ENCODE measurements at places on chromosomes 3 and 15.

- peak; percentile 86 for DNase-seq
These were observed 40.1 kb downstream of the ANAPC13 start for GRCh38 chr3:134445636-134446035.

DNA sequence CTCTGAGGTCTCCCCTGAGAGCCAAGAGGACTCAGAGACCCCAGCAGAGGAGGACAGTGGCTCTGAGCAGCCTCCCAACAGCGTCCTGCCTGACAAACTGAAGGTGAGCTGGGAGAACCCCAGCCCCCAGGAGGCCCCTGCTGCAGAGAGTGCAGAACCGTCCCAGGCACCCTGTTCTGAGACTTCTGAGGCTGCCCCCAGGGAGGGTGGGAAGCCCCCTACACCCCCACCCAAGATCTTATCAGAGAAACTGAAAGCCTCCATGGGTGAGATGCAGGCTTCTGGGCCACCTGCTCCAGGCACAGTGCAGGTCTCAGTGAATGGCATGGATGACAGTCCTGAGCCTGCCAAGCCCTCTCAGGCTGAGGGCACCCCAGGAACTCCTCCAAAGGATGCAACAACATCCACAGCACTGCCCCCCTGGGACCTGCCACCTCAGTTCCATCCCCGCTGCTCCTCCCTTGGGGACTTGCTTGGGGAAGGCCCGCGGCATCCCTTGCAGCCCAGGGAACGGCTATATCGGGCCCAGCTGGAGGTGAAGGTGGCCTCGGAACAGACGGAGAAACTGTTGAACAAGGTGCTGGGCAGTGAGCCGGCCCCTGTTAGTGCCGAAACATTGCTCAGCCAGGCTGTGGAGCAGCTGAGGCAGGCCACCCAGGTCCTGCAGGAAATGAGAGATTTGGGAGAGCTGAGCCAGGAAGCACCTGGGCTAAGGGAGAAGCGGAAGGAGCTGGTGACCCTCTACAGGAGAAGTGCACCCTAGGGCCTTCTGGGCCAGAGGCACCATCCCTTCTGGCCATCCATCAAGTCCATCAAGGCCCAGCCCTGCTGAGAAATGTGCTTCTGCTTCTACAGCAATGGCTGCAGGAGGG lies 23.6 kb downstream of the PLEKHO2 start:
- no peak for DNase-seq

DNA sequence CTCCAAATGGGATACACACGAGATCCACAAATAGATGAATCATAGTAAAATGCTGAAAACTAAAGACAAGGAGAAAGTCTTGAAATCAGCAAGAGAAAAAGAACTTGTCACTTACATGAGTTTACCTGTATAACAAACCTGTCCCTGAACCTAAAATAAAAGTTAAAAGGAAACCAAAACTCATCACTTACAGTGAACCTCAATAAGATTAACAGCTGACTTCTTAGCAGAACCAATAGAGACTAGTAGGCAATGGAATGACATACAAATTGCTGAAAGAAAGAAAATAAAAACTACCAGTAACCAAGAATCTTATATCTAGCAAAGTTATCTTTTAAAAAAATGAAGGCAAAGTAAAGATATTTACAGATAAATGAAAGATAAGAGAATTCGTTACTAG lies 27.4 kb downstream of the SEC22A start:
- peak; percentile 4 for DNase-seq

DNA sequence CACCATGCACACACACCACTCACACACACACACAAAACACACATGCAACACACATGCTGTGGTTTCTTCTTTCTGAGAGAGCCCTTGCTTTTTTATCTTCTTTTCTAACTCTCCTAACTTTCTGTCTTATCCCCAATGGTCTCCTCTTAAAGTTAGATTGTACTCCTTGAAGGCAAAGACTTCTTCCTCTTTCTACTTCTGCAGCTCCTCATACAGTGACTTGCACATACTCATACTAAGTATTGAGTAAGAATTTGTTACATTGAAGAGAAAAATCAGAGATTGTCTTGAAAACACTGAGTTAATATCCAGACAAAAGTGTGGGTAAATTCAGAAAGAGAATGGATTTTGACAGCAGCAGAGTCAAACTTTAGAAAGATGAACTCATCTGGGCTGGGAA lies 64.4 kb downstream of the GTPBP8 start:
- no peak for DNase-seq

- no peak for DNase-seq
These were observed 74.2 kb downstream of the ANKRD28 start for GRCh38 chr3:15723624-15723884.

- no peak for DNase-seq
These were observed 29.2 kb upstream of the SFMBT1 start for GRCh38 chr3:53074761-53075742.

DNA sequence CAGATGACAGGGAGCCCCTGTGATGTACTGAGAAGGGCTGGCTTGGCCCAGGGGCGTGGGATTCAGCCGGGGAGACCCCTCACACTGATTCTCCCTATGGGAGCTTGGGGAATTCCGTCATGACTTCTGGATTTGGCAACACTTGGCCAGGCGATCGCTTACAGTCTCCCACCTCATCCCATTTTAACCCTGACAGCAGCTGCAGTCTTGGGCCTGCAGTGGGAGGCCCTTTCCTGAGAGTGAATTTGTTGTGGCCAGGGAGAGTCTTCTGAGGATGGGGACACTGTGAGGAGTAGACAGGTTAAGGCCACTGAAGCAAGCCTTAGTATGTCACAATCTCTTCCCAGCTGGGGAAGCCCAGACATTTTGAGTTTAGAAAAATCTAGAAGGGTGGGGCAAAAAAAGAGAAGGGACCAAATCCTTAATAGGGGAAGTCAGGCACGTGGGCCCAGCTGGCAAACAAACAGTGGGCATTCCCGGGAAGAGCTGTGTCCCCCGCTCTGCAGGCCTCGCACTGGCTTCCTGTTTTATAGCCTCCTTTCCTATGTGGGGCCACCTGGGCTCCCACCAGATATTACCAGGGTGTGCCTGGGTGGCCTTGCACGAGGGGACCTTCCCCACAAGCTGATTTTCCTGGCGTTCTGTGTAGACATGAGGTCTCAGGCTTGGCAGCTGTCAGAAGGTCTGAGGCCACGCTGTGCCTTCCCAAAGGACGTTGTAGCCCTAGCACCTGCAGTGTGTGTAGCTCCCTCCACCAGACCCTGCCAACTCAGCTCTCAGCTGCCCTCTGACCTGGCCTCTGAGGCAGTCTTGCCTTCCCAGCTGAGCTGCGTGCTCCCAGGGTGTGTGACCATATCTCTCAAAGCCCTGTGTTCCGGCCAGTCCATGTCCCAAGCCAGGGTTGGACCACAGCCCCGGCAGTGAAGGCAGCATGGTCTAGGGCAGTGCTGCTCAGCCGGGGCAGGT lies 64.5 kb downstream of the FEM1B start:
- DNase-seq = peak; percentile 76

DNA sequence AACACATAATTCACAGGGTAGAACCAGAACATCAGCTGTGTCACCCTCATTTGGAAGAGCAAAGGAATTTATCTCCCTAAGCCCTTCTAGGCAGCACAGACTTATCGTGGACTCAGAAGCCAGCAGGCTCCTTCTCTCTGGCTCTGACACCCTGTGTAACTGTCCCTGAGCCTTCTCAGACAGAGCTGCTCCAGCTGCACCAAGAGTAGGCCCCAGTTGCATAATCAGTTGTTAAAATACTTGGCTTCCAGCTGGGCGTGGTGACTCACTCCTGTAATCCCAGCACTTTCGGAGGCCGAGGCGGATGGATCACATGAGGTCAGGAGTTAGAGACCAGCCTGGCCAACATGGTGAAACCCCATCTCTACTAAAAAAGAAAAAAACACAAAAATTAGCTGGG lies 49.4 kb upstream of the ACVR2B start:
- DNase-seq = peak; percentile 75

DNA sequence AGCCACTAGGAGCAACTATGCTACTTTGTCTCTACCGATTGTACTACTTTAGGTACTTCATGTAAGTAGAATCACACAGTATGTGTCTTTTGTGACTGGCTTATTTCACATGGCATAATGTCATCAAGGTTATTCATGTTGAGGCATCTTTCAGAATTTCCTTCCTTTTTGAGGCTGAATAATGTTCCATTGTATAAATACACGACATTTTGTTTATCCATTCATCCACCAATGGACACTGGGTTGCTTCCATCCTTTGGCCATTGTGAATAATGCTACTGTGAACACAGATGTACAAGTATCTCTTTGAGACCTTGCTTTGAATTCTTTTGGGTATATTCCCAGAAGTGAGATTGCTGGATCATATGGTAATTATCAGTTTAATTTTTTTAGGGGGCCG lies 29.2 kb downstream of the MYO5A start:
- no peak for DNase-seq

- no peak for DNase-seq
These were observed 33.4 kb upstream of the CTDSPL2 start for GRCh38 chr15:44394062-44394461.

DNA sequence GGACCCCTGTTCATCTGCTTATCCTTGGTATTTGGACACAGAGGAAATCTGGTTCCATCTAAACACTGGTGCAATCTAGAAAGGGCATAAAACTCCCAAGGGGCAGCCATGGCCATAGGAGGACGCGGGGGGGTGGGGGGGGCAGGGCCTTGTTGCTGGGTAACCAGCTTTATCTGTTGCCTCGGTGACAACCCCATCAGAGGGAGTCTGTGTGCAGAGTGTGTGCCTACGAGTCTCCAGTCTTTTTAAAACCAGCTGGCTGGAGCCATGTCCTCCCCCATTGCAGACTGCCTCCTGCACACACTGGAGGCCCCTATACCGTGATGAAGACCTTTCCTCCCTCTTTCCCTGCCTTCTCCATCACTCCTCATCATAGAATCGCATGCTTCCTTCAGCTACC lies 26.4 kb upstream of the CORO2B start:
- DNase-seq = no peak

- no peak for DNase-seq
These were observed 1163.7 kb downstream of the SI start for GRCh38 chr3:163914567-163914966.

DNA sequence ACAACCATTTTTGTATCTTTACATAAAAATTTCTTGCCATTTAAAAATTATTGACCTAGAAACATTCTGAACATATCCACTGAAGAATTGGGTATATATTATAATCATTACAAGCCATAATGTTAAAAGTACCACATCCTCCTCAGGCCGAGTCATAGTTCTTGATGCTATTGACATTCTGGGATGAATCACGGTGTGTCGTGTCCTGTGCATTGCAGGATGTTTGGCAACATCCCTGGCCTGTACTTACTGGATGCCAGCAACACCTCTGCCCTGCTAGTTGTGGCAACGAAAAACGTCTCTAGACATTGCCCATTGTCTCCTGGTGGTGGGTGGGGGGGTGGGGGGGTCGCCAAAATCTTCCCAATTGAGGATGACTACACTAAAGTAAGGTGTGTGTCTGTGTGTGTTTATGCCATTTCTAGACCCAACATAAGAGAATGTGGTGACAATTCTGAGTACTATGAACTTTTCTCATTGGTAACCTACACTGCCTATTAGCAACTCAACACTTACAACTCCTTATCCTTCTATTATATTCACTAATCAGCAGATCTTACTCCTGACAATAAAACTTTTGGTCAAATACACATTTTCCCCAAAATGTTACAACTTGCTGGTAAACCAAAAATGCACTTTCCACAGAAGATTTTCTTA lies 471.6 kb downstream of the FOXP1 start:
- DNase-seq = peak; percentile 91

- DNase-seq = no peak
These were observed 150.5 kb downstream of the WDR76 start for GRCh38 chr15:43977072-43977884.

- DNase-seq = peak; percentile 44
These were observed 57.3 kb upstream of the UBE2Q2 start for GRCh38 chr15:75785771-75786574.

GRCh38 chr3:157447026-157447694 lies 10.5 kb downstream of the PTX3 start:
- peak; percentile 48 for DNase-seq

- peak; percentile 29 for DNase-seq
These were observed 256.4 kb upstream of the TGFBR2 start for GRCh38 chr3:30350011-30350410.

DNA sequence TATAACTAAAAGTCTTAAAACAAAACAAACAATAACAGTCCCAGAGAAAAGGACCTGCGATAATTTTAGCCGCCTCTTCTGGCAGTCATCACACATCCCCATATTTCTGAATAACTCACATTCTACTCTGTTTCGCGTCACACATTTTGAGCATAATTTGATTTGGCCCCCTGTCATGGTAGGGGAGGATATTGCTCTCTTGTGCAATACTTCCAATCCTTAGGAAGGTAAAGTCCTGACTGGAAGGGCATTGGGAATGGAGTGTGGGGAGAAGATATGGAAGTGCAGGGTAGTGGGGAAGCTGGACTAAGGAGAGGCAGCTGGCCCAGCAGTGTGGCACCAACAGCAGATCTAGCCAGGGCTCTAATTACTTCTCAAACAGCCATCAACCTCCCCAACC lies 11.3 kb upstream of the FSIP1 start:
- no peak for DNase-seq

GRCh38 chr15:52925130-52925529 lies 135.0 kb upstream of the ONECUT1 start:
- no peak for DNase-seq

GRCh38 chr3:41131224-41131623 lies 68.1 kb upstream of the CTNNB1 start:
- DNase-seq = no peak

- DNase-seq = peak; percentile 17
These were observed 63.3 kb downstream of the RAD18 start for GRCh38 chr3:8899876-8900460.

DNA sequence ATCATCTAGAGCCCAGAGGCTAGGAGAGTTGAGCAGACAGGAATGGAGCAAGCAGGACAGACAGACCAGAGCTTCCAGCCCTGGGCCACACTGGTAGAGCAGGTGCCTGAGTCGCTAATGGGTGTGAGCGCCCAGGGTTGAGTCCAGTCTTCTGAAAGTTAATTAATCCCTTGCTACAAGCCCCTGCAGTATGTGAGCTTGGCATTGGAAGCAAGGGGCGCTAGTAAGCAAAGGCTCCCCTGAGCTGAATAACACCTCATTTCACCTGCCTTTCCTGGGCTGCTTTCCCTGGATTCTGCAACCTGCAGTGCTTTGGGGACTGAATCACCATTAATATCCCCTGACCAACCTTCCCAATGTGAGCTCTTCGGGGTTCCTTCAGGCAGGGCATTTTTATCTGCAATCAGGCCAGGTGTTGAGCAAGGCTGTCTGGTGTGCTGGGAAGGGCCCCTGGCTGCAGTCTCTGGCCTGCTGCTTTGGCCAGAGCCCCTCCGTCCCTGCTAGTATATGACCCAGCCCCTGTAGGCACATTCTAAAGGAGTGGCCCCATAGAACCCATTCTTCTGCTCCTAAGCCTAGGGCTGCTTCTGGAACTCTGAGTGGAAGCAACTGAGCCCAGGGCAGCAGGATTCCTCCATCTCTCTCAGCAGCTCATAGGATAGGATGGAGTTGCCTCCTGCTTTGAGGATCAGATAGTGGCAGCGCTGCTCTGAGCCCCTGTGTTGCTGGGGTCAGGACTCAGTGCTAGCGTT lies 45.1 kb upstream of the EPHB1 start:
- no peak for DNase-seq

Measured in mesenchymal stem cell (in vitro differentiated cells and primary cell).